ENCODE measurements at places on chromosomes 7 and 10.

GRCh38 chr7:76377186-76377918, 18.6 kb upstream of the YWHAG start:
- DNase-seq = no peak

- DNase-seq = no peak
These were observed 17.4 kb upstream of the PROSER2 start for GRCh38 chr10:11805792-11806191.

GRCh38 chr7:32412471-32412870, 77.7 kb downstream of the LSM5 start:
- no peak for DNase-seq

DNA sequence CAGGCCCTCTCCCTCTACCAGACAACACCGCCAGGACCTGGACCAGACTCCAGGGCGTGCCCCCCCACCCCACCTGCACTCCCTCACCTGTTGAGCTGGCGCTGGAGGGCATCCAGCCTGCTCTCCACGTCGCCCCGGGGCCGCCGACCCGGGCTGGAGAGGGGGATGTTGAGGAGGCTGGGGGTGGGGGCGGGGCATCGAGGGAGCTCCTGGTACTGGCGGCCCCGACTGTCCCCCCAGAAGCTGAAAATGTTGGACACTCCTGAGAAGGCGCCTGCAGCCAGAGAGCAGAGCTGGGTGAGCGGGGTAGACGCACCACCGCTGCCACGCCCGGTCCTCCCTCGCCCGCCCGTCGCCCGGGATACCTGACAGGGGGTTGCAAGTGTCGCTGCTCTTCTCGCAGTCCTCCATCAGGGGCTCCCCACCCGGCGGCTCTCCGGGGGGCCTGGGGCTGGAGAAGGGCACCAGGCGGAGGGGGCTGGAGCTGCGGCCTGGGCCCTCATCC, 30.8 kb downstream of the KCNH2 start:
- DNase-seq = no peak

DNA sequence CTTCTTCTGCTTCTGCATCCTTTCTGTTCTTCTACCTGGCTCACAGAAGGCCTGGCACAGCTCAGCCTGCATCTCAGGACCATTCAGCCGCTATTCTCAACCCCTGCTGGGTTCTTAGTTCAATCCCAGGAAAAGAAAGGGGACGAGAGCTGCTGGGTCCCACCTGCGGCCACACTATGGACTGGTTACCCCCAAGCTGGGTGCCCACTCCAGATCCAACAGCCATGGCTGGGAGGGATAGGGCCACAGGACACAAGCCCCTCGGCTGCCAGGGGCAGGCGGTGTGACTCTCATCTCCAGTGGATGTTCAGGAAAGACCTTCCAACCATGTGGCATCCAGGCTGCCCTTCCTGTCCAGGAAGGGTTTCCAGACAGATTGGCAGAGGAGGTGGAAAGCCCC, 97.6 kb upstream of the NMT2 start:
- no peak for DNase-seq

- no peak for DNase-seq
These were observed 19.7 kb downstream of the SKIDA1 start for GRCh38 chr10:21505711-21506278.
